PC-3 (cell line): ENCODE measurements at places on chromosomes 3 and 15.

DNA sequence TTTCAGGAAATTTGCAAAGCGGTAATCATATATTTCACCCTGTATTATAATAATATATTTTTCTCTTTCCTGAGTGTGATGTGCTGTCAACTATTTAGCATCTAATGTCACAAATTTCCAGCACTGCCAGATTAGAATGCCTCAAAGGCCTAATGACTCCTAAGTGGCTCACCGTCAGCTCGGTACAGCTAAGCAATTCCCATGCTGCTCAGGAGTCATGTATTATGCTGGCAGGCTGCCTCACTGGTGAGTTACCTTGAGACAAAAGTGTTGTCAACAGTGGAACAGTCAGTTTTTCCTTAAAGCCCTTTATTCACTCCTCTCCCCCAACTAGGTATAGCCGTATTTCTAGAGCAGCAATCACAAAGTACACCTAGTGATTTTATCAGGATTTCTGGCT is 83.6 kb downstream of the NSUN3 start:
- DNase-seq: peak; percentile 43

DNA sequence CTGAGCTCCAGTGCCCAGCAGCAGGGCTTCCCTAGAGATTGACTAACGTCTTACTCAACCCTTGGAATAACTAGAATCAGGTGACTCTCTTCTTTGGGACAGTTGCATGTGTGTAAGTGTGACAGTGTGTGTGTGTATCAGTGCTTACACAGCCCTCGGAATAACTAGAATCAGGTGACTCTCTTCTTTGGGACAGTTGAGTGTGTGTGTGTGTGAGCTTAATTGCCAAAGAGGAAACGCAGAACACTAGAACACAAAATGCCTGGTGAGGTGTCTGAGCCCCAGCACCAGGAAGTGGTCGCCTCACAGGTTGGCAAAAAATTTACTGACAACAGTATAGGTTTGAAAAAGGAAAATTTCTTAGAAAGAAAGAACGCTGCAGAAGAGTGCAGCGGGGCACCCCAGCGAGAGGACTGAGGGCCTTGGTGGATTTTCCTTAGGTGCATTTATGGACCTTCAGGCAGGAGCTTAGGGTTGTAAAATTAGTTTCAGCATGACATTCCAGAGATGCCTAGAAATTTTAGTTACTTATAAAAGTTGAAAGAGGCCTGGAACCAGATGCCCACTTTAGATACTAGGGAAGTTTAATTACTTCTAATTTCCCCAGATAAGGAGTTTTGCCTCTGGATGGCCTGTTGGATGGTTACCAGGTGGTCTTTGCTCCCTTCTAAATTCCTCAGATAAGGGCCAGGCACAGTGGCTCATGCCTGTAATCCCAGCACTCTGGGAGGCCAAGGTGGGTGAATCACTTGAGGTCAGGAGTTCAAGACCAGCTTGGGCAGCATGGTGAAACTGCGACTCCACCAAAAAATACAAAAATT is 3.7 kb upstream of the WDR82 start:
- no peak for DNase-seq

DNA sequence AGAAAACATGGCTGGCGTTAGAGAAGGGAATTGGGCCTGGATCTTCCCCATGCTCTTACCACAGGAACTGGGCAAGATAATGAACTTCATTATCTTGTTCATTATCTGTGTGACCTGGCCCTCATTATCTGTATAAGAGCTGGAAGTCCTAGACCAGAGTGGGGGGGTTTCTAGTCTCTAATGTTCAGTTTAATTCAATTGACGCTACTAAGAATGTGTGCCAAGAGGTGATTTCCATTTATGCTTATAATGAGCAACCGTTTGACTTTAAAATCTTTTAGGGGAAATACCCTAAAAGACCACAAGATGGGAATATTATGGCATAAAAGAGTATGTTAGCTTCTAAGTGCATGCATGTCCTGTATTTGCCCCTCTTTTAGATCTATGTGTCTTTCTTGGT is 59.1 kb upstream of the CSTA start:
- peak; percentile 19 for DNase-seq

DNA sequence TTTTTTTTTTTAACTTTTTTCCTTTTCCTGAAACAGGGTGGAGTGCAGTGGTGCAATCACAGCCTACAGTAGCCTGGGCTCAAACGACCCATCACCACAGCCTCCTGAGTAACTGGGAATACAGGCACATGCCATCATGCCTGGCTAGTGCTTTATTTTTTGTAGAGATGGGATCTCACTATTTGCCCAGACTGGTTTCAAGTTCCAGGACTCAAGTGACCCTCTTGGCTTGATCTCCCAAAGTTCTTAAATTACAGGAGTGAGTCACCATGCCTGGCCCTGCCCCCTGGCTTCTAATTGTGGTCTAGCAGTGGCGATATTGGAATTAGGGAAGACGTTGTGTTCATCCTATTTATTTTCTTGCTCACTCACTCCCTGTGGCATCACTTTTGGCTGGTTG is 1138.4 kb downstream of the SI start:
- peak; percentile 87 for DNase-seq

- DNase-seq: no peak
These were observed 16.9 kb upstream of the ALCAM start for GRCh38 chr3:105349684-105350387.

DNA sequence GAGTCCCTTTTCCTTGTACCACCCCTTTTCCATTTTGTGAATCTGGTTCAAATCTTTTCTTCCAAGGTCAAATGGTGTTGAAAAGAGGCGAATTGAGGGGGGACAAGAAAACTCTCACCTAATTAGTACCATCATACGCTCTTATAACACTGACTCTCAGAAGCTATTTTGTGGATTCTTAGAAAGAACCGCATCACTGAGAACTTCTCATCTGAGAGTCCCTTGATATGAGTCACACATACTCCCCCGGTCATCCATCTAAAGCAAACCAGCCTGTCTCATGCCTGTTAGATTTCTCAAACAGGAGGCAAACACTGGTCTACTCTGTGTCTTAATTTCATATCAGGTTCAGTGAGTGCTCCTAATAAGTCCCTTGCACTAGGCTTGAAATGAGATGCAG is 76.5 kb upstream of the SPRED1 start:
- peak; percentile 73 for DNase-seq

DNA sequence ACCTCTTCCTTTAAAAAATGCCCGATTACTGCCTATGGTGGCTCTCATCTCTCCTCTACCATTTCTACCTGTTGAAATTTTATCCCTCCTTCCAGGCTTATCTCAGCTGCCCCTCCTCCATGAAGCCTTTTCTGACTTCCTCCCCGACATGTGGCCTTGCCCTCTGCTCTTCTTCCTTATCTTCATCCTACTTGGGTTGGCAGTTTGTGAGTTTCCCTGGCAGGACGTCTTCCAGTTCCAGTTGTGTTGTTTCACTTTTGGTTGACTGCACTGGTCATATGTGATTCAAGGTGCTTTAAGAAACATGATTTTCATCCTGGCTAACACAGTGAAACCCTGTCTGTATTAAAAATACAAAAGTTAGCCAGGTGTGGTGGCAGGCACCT is 4.4 kb downstream of the DLL4 start:
- peak; percentile 40 for DNase-seq

DNA sequence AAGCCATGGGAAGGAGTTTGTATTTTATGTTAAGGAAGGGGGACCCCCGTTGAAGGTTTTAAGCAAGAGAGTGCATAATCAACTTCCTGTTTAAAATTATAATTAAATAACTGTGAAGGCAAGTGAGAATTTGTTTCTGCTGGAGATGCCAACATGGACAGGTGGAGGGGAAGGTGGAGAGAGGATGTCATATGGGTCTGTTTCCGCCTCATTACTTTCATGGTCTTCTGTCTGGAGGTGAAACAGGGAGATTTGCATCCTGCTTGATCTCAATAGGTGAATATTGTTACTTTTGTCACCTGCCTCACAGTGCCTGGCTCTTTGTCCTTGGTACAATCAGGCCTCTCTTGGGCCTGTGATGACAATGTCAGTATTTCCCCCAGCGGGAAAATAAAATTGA is 300.6 kb upstream of the LMCD1 start:
- no peak for DNase-seq

DNA sequence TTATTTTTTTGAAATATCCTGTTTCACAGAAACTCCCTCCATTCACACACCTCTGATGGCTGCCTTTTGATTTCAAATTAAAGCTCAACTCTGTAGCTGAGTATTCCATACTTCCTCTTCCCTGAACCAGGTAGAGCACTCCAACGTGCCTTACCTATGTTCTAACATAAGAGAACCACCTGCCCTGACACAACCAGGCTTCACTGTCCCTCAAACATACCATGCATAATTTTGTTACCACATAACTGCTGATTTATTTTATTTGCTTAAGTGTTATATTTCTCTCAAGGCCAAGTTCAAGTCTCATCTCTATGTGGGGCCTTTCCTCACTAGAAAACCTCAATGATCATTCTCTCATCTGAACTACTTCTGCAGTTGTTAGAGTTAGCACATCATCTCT is 209.7 kb downstream of the P3H2 start:
- DNase-seq: peak; percentile 72

- DNase-seq: no peak
These were observed 99.6 kb downstream of the MITF start for GRCh38 chr3:69838696-69839515.

GRCh38 chr15:38454696-38455090 is 766 bp downstream of the FAM98B start:
- no peak for DNase-seq

- peak; percentile 78 for DNase-seq
These were observed 59.1 kb upstream of the SPRED1 start for GRCh38 chr15:38193496-38193895.

GRCh38 chr3:30707825-30708224 is 101.4 kb downstream of the TGFBR2 start:
- DNase-seq: no peak

GRCh38 chr3:5456199-5456598 is 268.7 kb downstream of the EDEM1 start:
- no peak for DNase-seq

- no peak for DNase-seq
These were observed 81.5 kb upstream of the UBP1 start for GRCh38 chr3:33521736-33522135.
